HTR-8/SVneo (cell line): ENCODE measurements at places on chromosomes 1 and 21.

GRCh38 chr1:22739648-22740385 lies 29.2 kb downstream of the EPHB2 start:
- peak; percentile 88 for DNase-seq

DNA sequence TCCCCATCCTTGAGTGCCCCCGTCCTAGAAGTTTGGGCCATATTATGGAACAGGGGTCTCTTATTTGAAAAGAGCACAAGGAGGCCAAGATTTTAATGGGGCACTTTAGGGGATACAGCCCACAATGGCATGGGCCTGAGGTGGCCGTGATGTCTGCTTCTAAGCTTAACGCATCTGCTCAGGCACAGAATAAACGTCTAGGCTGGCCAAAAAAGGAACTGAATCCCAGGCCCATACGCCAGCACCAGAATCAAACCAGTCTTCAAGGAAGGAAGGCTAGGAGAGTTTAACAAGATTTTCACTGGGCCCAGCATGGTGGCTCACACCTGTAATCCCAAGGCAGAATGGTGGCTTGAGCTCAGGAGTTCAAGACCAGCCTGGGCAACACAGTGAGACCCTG lies 9.2 kb upstream of the SARS1 start:
- DNase-seq = no peak

GRCh38 chr1:224539971-224540370 lies 76.1 kb upstream of the CNIH3 start:
- no peak for DNase-seq

- no peak for DNase-seq
These were observed 56.7 kb downstream of the KCNN3 start for GRCh38 chr1:154813300-154813816.

- no peak for DNase-seq
These were observed 37.3 kb downstream of the CDCP2 start for GRCh38 chr1:54115520-54115919.

DNA sequence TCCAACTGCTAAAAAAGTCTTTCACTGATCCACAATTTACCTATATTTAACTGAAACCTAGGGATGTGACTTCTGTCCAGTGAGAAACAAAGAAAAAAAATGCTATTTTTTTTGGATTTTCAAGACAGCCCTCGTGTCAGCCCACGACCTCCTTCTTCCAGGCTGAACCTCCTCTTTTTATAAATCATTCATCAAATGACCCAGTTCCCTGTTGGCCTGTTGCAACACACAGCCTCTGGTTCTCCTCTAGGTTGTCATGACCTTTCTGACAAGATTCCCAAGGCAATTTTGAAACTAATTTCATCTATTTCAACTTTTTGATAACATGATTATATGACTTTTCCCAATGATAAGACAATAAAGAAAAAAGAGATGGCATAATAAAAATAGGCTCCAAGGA lies 74.6 kb downstream of the PGBD5 start:
- DNase-seq = no peak

GRCh38 chr1:183105449-183105848 lies 80.6 kb upstream of the LAMC2 start:
- no peak for DNase-seq

DNA sequence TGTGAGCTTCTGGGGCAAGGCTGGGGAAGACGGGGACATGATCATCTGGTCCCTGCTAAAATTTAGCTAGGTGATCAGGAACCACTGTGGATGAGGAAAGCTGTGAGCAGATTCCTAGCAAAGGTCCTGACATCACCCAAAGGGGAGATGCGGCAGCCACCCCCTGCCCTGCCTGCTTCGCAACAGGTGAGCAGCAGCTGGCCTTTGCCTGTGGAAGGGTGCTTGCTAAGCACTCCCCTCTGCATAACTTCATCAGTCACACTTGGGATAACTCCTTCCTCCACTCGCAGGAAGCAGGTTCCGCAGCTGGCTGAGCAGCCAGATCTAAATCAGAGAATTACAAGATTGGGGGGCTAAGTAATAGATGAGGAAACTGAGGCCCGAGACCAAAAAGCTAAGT lies 51.2 kb downstream of the KCNN3 start:
- DNase-seq = no peak
